LoVo (cell line): ENCODE measurements at places on chromosomes 5 and 9.

GRCh38 chr5:138178516-138179276 is at the start of the genes BRD8 and KIF20A:
Gene BRD8, minus strand, starts transcription at chr5:138178630. Its CDS starts 16 bp downstream, at chr5:138178614.
Gene KIF20A, plus strand, starts transcription at chr5:138179112. Its CDS starts 569 bp downstream, at chr5:138179681.
- peak; percentile 99 for DNase-seq

- DNase-seq, result no peak
These were observed 203.8 kb upstream of the RAI14 start for GRCh38 chr5:34452170-34452828.

GRCh38 chr9:97398999-97399758 is 12.7 kb upstream of the TDRD7 start:
- peak; percentile 77 for DNase-seq

DNA sequence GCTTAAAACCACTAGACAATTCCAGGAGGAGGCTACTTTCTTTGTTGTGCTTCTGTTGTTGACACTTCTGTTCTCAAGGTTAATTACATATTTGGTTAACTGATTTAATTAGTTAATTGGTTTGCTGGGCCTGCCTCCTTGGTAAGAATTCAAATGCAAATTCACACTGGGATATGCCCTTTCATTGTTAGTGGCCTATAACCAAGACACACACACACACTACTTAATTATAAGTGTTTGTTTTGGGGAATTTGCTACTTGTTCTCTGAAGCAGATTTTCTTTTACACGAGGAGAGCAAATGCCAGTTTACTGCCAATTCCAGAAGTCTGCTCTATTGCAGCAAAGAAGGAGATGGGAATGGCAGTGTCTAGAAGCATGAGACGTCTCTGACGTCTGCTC is 101.6 kb upstream of the BASP1 start:
- DNase-seq, result no peak

- DNase-seq, result no peak
These were observed 15.5 kb downstream of the BAAT start for GRCh38 chr9:101369286-101369685.

- DNase-seq, result no peak
These were observed 1087.9 kb upstream of the NUDT12 start for GRCh38 chr5:104650313-104651055.

DNA sequence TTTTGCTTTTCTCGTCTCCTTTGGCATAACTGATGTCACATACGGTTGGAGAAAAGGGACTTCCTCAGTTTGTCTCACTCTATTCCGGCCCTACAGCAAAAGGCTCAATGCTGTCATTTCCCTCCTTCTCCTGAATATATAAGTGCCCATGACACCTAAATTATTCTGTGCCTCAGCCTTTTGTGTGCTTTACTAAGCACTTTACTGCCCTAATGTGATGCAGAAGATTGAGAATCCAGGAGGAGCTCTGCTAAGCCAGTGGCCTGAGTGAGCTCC is 7.6 kb downstream of the CD180 start:
- DNase-seq, result no peak
